LHCN-M2 (cell line): ENCODE measurements at places on chromosomes 2 and 18. TPM values are rescaled to one million over a fixed set of nuclear protein-coding genes. Genes with fewer than 3 reads are reported as not detected.

GRCh38 chr18:58218117-58218516 lies 174.1 kb downstream of the NEDD4L start:
- DNase-seq, result peak; percentile 67

DNA sequence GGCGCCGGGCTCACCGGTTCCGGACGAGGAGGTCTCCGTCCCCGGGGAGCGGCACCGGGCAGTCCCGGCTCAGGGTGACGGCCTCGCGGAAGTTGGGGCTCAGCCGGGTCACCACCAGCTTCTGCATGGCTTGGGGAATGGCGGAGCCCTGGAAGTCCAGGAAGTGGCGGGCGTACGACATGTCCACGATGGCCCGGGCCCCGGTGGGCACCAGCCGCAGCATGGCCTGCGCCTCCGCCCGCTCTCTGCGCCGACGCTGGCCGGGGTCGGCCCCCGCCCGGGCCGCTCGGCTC lies 157 bp downstream of the PTGR3 start:
- no peak for DNase-seq

NXPH2 gene
- not detected in 2 replicates for total RNA-seq

M1AP gene
- total RNA-seq, result 0.06 TPM in 1 of 2 replicates, not detected in the other

DNA sequence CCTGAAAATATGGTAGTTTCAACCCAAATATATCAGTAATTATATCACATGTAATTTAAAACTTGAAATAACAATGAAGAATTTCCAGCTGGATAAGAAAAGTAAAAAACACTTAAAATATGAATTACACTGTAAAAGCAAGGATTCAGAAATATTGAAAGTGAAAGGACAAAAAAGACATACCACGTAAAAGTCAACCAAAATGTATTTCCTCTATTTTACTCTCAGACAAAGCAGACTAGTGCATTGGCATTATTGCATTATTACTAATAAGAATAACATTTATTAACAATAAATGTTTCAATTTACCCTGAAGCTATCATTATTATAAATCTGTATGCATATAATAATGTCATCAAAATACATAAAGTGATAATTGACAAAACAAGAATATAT lies 445.1 kb upstream of the TRIB2 start:
- DNase-seq, result no peak

GRCh38 chr18:45920367-45920766 lies 46.8 kb downstream of the EPG5 start:
- DNase-seq, result peak; percentile 87

DNA sequence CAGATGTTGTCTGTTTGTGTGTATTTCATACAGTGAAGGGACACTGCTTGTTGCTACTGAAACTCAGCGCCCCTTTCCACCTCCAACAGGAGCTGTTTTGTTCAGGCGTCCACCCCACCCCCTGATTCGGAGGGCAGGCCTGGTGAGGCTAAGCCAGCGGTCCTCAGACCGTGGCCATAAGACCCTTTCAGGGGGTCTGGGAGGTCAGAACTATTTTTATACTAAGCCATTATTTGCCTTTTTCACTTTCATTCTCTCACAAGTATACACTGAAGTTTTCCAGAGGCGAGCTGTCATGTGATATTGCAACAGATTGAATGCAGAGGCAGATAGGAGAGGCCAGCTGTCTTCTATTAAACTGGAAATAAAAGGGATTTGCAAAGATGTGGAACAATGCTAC lies 39.7 kb upstream of the IGFBP5 start:
- DNase-seq, result peak; percentile 9

DNA sequence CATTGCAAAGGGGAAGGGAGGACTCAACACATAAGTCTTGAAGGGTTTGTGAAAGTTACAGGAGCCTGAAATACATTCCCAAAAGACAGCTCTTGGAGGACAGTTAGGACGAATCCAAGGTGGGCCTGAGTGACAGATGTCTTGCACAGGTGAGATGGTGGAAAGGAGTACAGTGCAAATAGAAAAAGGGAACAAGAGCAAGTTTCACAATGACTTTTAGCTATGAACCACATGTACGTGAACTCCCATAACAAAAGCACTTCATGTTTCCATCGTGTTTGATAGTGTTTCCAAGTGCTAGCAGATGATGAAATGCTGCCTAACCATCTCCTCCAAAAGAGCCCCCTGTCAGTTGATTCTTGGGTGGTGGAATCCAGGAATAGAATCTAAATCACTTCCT lies 1.8 kb downstream of the IL18RAP start:
- DNase-seq, result no peak

DNA sequence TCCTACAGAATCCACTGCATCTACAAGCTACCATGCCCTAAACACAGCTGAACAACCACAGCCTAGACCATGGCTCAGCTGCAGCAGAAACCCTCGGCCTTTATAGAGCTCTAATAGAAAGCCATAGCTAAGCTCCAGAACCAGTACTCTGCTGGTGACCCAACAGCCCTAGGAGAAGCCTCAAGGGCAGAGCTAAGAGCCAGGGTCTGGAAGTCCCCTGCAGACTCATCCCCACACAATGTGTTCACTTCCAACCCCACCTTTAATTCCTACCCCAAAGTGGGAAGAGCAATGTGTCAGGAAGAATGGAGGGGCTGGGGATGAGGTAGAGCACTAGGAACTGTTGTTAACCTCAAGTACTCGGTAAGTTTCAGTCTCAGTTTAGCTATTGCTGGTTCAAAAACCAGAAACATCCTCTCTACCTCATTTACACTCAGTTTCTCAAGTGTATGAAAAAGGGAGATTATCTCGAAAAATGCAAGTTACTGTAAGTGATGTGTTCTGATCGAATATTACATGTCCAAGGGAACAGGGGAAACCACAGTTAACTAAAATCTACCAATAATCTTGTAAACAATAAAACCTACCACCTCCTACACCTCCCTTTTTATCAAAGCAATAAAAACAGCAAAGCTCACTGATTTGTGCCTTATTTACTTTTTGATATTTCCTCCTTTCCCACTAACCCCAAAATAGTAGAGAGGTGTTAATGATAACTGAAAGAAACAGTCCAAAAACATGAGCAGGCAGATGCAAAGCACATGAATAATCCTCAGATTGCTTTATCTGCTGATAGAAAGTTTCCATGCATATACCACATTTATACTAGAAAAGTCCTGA lies 36.2 kb downstream of the THADA start:
- no peak for DNase-seq

DNA sequence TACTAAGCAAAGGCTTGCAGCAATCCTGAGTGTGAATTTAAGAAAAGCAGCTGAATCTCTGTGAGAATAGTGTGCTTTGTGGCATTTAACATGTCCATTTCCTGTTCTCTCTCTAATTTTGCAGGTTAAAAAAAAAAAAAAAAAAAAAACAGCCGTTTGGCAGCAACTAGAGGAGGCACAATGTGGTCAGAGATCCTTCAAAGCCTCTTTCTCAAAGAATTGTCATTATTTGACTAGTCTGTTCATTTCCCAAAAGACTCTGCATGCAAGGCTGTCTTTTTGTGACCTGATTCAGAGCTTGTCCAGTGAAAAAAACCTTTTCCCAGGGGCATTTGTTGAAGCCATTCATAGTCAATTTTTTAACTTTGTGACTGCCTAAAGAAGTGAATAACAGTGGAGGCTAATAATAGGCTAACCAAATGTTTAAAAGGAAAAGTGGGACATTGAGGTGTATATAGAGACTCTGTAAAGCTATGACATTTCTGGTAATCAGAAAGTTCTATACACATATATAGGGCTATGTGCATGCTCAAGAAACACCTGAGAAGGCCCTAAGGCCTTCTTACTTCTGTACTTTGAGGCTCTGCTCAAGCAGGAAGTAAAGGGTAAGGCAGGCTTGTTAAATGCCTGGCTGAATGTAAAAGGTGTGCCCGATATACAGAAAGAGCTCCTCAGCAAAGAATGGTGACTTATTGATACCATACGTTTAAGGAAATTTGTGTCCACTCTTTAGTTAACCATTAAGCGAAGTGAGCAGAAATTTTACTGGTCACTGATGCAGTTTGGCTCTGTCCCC lies 289.6 kb upstream of the RAB6C start:
- no peak for DNase-seq

- DNase-seq, result no peak
These were observed 30.1 kb upstream of the PNO1 start for GRCh38 chr2:68127358-68128242.

DNA sequence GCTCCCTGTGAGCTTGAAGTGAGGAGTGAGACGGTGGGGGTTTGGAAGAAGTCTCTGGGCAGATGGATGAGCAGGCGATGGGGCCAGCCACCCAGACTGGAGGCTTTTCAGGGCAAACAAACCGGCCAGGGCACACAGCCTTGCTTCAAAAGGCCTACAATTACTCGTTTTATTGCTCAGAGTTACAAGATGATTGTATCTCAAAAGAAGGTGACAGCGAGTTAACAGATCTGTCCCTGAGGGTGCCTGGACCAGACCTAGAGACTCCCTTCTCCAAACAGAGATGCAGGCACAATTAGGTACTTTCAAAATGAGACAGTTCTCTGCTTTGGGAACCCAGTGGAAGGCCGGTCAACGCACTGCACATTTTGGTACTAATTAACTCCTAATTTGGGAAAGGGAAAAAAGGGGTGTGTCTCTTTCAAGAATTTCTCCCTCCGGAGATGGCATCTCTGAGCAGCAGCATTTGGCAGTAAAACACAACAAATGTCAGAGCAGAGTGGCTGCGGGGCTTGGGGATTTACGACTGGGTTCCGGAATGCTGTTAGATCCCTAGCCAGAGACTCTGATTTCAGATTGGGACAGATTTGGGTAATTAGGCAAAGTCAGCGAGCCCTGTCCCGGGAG lies 226.7 kb downstream of the TTC32 start:
- DNase-seq, result no peak

GRCh38 chr18:39638224-39638623 lies 2072.6 kb upstream of the CELF4 start:
- no peak for DNase-seq

PRADC1 gene
- 78.2 and 90.0 TPM in 2 replicates for total RNA-seq

DNA sequence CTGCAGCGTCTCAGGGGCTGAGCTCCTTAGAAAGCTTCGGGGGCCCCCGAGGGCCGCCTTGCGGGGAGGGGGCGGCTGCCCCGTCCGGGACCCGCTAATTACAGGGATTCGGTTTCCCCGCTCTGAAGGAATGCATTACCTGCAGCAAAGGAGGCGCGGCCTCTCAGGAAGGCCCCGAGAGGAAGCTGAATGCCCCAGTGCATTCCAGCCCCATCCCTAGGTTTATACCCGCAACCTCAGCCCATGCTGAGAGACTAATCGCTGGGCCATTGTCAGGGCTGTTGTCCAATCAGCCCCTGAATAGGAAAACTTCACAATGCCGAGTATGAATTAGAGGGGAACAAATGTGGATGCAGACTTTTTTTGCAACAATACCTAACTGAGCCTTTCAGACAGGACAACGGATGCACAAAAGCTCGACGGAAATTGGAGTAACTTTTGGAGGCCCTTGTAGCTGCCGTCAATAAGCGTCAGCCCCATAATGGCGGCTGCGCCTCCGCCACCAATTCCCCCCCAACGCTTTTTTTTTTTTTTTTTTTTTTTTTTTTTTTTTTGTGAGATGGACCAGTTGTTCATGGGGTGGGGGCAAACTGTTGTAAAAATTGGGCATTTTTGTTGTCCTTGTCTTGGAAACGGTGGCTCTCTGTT lies 138.6 kb upstream of the SIX3 start:
- DNase-seq, result no peak

GRCh38 chr2:130374587-130375290 lies 18.9 kb downstream of the PTPN18 start:
- DNase-seq, result peak; percentile 24

GREB1L gene
- total RNA-seq, result 15.2 and 17.4 TPM in 2 replicates

DNA sequence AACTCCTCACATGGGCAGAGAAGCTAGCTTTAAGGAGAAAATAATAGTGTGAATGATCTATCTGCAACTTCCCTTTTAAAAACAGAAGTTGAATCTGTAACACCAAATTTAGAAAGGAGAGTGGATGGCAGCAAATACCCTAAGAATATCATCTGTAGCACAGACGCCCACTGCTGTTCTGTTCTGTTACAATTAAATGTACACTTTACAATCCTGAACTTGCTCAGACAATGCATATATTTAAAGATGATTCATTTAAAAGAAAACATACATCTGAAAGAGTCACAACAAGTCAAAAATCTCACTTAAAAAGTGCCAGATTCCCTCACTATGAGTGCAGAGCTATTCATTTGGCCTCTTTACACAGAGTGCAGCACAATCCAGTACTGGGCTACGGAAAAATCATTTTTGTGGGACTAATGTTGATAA lies 8.0 kb upstream of the SERTAD2 start:
- DNase-seq, result no peak

GRCh38 chr18:37484983-37485834 lies 80.4 kb downstream of the CELF4 start:
- DNase-seq, result no peak

- DNase-seq, result no peak
These were observed 61.3 kb downstream of the GDF7 start for GRCh38 chr2:20728114-20728758.

AOX1 gene
- 41.5 and 43.0 TPM in 2 replicates for total RNA-seq

GRCh38 chr2:64819774-64820688 lies 166.3 kb upstream of the SERTAD2 start:
- DNase-seq, result no peak
